ENCODE measurements at places on chromosomes 16 and 17.
A peak's percentile ranks its signal among the peaks of the same experiment; 100 is the strongest.

- DNase-seq, result no peak
These were observed 27.8 kb upstream of the ITGA3 start for GRCh38 chr17:50027881-50028735.

DNA sequence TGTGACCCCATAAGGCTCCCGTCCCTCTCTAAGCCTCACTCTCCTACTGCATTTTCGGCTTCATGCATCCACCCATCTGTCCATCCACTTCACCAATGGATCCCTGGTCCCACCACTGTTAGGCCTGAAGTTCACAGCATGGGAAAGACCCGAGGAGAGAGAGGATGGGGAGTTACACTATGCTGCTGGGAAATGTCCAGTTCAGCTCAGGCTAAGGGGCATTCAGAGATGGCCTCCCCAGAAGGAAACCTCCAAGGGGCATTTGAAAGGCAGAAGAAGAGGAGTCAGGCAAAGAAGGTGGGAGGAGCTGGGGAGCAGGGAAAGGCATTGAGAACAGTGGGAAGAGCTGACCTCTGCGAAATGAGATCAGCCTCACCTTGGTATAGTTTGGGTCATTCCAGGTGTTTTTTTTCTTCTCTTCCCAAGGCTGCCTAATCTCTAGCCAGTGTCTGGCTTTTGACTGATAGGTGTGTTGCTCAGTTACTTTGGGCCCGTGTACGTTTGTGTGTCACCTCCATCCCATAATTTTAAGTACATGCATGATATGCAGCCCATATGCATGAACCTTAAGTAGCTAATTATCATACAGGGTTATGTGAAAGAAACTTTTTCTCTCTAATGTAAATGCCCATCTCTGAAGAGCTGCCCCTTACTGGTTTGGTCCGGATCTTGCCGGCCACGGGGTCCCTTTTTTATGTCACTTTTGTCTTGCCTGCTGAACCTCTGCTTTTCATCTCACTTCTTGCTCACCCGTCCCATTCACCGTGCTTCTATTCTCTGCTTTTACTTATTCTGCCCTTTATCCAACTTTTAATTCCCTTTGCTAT, 11.6 kb upstream of the DRC7 start:
- no peak for DNase-seq

DNA sequence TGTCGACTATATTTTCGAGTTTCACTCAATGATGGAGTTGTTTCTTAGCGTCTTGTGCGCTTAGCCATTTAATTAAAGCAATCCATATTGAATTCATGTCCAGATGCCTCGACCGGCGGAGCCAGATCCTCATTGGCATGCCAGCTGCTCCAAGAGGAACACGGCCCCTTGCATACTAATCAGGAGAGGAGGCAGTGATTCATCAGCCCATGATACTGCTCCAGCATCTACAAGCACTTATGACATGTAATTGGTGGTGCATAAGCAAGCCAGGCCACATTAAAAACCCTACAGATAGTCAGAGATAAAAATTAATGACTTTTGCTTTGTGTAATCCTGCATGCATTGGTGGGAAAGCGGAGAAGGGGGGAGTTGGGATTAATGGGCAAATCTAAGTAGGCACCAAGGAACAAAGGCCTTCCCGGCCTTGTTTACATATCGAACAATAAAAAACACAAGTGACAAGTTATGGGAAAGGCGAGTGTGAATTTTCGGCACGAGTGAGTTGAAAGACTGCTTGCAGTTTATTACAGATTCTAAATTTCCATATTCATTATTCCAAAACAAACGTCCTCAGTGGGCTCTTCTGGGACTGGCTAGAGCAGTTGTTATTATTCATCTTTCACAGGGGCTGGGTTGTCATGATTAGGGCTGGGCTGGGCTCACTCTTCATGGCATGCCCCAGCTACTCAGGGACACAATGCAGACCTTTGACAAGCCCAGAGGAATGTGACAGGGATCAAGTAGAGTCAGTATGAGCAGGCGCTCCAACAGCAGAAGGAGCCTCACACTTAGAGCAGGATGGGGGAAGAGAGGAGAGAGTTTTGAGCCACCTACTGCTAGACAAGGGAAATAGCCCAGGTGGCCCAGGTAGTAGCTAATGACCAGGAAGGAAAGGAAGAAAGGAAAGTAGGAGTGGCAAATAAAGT, 281.7 kb upstream of the ZFHX3 start:
- DNase-seq, result no peak

DNA sequence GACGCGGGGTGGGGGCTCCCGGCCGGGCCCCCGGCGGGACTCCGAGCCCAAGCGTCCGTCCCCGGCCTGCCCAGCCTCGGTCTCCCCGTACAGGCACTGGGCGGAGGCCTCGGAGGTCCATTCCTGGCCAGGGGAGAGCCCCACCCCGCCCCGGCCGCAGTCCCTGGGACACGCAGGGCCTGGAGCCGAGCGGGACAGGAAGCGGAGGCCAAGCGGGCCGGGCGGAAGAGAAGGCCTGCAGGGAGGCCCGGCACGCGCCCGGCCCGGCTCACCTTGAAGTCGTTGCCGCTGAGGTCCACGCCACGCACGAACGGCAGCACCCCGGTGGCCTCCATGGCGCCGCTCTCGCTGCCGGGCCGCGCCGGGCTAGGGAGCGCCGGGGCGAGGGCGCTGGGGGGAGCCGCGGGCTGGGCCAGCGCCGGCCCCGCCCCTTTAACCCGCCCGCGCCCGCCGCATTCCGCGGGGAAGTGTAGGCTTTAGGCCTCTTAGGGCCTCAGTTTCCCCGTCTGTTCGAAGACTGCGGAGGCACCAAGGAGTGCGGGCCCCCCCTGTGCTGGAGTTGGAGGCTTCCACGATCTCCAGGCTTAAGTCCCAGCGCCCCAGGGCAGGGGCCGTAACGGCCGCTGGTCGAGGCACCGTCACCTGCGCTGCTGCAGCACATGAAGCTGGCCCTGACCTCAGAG, at the start of gene FLII:
Gene FLII, minus strand, starts transcription at position 383 of the 683 bp plus-strand sequence. Its CDS starts 48 bp downstream, at position 335.
- DNase-seq, result no peak

GRCh38 chr17:66753126-66753920, 81.6 kb upstream of the CACNG5 start:
- DNase-seq, result no peak

DNA sequence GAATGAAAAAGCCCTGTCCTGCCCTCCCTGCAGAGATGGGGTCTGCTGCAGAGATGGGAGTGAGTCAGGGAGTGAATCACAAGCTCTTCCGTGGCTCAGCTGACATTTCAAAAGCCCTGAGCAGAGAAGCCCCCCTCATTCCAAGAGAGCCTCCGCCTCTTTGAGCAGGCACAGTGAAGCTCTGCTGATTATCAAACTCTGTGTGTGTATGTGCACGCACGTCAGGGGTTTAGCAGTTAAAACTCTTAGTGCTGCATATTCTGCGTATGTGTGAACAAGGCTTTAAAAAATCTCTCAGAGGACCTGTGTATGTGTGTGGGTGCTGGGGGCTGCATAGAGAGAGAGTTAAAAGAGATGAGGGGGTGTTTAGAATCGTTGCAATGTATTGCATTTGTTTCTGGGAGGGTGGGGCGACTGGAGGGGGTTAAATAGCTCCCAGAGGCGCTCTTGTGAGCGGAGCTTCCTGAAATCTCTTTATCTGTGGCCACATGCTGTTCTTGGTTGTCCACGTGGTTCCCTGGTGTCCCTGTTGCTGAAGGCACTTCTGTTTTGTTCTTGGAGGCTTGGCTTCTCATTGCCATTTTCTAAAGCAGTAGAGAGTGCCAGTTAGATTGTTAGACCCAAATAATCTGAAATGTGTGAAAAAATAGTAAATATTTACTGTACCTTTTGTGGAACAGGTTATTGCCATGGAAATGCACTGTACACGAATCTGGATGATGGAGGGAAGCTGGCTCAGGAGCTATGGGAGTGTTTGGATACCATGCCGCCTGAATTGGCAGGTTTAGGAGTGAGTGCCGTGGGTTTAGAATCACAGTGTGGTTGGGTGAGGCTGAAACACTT, 116.6 kb downstream of the PRKCB start:
- DNase-seq, result no peak

GRCh38 chr16:78353640-78354275, 254.3 kb downstream of the WWOX start:
- DNase-seq, result no peak

DNA sequence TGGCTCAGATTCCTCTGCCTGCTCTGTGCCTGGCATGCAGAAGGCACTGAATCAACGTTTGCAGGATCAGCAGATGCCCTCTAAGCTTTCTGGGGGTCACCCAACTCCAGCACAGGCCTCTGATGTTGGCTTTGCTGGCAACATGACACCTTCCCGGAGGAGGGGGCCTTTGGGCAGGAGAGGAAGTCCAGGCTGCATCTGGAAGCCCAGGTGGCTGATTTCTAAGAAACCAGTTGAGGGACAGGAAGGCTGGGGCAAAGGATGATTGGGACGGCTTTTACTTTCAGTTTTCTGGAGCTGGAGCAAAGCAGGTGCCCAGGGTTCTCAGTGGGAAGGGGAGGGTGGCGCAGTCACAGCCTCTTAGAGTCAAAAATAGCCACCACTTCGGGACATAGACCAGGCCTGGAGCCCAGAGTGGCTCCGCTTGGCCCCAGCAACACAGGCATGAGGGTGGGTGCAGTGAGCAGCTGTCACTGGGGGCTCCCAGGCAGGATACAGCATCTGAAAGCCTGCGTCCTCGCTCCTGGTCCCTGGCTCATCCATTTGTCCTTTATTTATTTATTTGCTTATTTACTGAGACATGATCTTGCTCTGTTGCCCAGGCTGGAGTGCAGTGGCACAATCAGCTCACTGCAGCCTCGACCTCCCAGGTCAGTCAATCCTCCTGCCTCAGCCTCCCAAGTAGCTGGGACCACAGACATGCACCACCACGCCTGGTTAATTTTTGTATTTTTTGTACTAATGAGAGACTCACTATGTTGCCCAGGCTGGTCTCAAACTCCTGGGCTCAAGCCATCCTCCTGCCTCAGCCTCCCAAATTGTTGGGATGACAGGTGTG, 15.1 kb downstream of the SOCS1 start:
- no peak for DNase-seq

DNA sequence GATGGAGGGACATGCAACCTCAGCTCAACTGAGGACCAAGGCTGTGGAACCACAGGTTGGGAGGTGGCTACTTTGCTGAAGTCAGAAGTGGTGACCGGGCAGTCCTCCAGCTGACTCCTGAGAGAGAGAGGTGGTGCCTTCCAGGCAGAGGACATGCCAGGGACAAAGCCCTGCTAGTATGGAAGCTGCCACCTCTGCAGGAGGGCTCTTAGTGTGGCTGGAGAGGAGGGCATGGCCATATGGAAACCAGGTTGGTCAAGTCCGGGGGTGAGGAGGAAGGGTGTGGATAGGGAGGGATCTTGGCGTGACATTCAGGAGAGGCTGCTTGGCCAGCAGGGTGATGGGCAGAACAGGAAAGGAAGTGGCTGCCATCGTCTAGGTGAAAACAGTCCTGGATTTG, 5.7 kb downstream of the C16orf86 start:
- DNase-seq, result no peak

GRCh38 chr17:3213587-3213986, 6.1 kb downstream of the OR1A1 start:
- no peak for DNase-seq

DNA sequence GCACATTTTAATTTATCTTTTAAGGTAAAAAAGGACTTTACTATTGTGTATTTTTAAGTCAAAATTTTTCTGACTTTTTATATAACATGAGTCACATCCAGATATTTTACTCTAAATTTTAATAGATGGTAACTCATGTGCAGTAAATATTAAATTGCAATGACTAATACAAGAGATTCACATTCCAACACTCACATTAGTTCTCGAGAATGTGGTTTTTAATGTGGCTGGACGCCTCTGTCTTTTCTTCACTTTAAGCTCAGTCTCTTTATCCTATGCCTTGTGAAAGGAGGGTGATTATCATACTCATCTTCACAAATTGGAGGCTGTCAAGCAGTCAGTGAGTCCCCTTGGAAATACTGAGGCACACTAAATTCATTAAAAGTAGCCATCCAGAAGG, 315.6 kb downstream of the HS3ST3B1 start:
- DNase-seq, result no peak

GRCh38 chr16:4935241-4935855, 1.6 kb downstream of the PPL start:
- no peak for DNase-seq

DNA sequence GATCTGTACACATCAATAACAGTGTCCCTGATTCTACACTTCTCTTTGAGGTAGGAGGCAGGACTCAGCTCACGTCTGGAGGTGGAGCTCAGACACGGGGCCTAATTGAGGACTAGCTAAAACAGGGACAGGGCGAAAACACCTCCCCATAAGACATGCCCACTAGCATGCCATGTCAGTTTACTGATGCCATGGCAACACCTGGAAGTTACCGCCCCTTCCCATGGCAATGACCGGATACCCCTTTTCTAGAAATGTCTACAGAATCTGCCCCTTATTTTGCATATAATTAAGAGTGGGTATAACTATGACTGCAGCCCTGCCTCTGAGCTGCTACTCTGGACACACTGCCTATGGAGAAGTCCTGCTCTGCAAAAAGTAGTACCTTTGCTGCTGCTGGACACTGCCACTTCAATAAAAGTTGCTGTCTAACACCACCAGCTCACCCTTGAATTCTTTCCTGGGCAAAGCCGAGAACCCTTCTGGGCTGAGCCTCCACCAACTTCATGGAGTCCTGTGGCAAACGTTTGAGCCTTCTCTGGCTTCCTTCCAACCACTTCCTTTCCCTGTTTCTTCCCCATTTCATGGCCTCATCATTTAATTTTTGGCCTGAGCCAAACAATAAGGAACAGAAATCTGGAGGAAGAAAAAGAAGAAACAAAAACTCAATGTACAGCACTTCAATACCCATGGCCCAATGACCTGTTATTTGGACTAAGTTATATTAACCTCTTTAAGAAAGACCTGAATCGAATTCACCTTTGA, 21.0 kb downstream of the PHB1 start:
- no peak for DNase-seq

- DNase-seq, result no peak
These were observed 127.3 kb downstream of the KATNIP start for GRCh38 chr16:27677263-27677662.

GRCh38 chr17:63622574-63623390, 565 bp downstream of the MAP3K3 start:
- DNase-seq, result peak; percentile 26

GRCh38 chr17:63639125-63639524, 16.9 kb downstream of the MAP3K3 start:
- no peak for DNase-seq

DNA sequence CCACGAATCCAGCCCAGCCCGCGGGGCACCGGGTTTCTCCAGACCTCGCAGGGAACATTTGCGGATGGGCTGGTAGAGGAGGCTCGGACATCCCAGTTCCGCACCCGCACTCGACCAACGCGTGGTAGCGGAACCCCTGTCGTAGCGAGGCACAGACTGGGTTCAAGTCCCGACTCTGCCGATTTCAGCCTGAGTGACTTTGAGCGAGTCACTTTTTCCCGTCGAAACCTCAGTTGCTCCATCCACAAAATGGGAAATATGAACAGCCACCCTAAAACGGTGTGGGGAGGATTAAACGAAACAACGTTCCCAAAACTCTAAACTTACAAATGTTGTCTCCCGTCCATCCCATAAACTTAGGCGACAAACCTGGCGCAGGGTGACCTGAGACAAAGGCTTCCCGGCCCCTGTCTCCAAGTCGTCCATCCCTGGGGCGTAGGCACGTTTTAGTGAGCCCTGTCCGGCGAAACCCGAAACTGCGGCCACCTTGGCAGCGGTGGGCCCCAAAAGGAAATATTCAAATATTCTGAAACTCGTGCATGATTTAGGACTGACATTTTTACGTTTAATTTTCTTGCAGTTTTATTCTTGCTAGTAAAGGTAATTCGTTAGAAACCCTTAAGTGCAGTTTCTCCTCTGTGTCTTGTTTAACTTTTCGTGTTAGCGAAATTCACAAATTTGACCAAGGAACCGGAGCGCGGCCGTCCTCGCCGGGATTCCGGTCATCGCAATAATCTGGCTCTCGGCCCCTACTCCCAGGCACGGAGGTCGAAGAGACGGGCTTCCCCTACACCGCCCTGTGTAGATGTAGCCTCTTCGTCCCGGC, 1.9 kb upstream of the MLLT6 start:
- DNase-seq, result no peak

- DNase-seq, result no peak
These were observed 7.8 kb upstream of the CCL15 start for GRCh38 chr17:36008998-36009665.
